ENCODE measurements at places on chromosomes 11 and 22. TPM values are rescaled to one million over a fixed set of nuclear protein-coding genes. Genes with fewer than 3 reads are reported as not detected.

Gene MEI1
- not detected for total RNA-seq

Gene MPST
- total RNA-seq, result 24.1 TPM

Gene SLC25A45
- total RNA-seq, result 0.31 TPM

Gene FJX1
- total RNA-seq, result 69.2 TPM

Gene SEC14L6
- 0.31 TPM for total RNA-seq

Gene SCGB1A1
- not detected for total RNA-seq

Gene API5
- 110 TPM for total RNA-seq

Gene SHANK2
- total RNA-seq, result 99.2 TPM

Gene PRG3
- total RNA-seq, result not detected

Gene GDPD4
- not detected for total RNA-seq

Gene HOATZ
- 1.3 TPM for total RNA-seq

Gene EIF3D
- 179 TPM for total RNA-seq

Gene GVQW3
- 31.6 TPM for total RNA-seq

Gene C11orf42
- not detected for total RNA-seq

Gene RELT
- 3.8 TPM for total RNA-seq

Gene SCGB1D2
- total RNA-seq, result not detected

Gene ANO5
- total RNA-seq, result 19.7 TPM

Gene AKIP1
- total RNA-seq, result 24.7 TPM

Gene HTR3B
- not detected for total RNA-seq

Gene NLRP14
- total RNA-seq, result 1.6 TPM

Gene CBY1
- 17.2 TPM for total RNA-seq

Gene RBFOX2
- 677 TPM for total RNA-seq

Gene OR4A16
- total RNA-seq, result not detected

Data from parietal lobe (tissue), 2 donors.